ENCODE measurements at places on chromosomes 5 and 9. TPM values are rescaled to one million over a fixed set of nuclear protein-coding genes. Genes with fewer than 3 reads are reported as not detected.

GRCh38 chr5:50767588-50767987 is 101.2 kb downstream of the PARP8 start:
- no peak for DNase-seq

DNA sequence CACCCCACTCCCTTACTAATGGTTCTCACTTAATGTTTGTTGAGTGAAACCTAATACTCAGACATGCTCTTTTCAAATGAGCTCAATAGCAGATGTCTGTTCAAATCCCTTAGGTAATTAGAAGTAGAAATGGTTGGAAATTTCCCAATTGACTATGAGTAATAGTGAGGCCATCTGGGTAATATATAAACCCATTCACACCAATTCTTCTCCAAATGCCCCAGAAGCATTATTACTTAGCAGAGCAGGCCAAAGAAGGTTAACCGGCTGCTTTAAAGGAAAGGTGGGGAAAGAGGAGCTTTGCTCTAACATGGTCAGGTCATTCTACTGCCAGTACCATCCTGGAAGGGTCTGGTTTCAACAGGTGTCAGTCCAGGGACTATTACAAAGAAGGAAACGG is 119.5 kb upstream of the MTAP start:
- DNase-seq = peak; percentile 47

DNA sequence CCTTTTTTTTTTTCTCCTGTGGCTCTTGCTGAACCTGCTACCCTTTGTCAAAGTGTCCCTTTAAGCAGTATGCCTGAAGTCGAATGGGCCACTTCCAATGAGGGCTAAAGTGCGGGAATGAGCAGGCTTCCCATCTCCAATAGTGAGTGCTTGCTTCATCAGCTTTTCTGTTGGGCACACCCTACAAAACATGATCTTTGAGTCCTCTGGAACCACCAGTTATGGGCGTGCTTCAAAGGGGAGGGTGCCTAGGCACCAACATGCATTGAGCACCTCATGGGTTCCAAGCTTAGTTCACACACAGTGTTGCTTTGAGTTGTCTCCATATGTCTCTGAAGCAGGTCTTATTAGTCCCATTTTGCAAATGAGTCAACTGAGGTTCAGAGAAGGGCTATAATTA is 132.8 kb upstream of the CPEB4 start:
- no peak for DNase-seq

GRCh38 chr5:97888439-97888838 is 705.4 kb upstream of the RIOK2 start:
- DNase-seq = no peak

CCL21 gene
- total RNA-seq = not detected

PCDHGA5 gene
- 0.25 TPM for total RNA-seq

AFF4 gene
- 200 TPM for total RNA-seq

FAM163B gene
- not detected for total RNA-seq

PCDHA1 gene
- 0.07 TPM for total RNA-seq
